GM04504 (cell line): ENCODE measurements at places on chromosomes 7 and 10.

- DNase-seq = no peak
Observed at GRCh38 chr7:80127412-80128160, 7.0 kb upstream of the GNAI1 start.

DNA sequence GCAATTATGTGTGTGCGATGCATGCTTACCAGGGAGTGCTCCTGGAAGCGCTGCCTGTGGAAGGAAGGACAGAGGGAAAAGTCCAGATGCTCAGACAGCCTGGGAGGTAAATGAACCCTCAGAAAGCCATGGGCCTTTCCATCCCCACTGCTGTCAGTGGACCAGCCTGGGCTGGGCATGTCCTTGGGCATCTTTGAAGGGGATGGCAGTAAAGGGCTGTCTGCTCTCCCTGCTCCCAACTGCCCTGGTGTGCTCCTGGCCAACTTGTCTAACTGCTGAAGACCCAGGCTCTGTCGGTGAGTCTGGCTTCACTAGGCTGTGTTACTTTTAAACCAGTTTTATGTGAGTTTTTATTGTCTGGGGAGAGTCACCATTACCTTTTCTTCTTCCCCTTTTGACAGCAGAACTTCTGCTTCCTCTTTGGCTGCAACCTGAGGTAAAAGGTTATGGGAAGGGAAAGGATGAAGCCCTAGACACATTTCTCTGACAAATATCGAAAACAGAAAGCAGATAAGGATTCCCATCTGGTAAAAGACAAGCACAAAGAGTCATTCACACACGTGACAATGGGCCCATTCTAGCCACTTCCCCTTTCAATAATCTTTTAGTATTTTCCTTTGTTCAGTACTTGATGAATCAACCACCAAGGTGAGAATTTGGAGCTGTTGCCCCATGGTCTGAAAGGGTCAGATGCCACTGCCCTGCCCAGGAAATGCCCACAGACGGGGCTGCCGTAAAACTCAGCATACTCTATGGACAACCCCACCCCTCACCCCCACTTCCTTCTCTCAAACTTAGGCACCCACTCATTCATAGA is 27.6 kb upstream of the PIK3AP1 start:
- no peak for DNase-seq

DNA sequence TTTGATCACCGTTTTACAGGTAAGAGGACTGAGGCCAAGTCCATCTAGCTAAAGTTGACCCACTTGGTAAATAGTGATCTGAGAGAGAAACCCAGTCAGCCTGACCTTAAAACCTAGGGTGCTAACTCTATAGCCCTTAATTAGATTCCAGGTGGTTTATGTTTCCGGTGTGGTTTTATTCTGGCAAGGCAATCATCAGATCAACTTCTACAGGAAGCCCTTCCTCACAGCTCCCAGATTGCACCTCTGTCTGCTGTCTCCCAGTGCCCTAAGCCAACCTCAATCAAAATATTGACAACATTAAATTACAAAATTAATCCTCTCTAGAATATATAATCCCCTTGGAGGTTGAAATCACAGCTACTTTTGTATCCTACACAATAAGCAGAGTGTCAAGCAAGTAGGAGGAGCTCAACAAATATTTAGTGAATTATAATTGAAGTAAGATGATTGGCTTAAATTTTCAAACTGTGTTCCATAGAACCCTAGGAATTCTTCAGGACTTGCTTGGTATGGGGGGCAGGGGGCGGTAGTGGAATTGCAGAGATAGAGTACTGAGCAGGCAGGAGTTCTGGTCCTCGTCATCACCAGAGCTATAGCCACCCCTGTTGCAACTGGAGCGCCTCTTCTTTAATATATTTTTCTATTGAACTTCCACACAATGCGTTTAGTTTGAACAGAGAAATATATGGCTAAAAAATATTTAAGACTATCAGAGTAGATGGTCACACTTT is 692.8 kb upstream of the LRRN3 start:
- no peak for DNase-seq

GRCh38 chr7:100486753-100487446 is 3.2 kb downstream of the NYAP1 start:
- no peak for DNase-seq

DNA sequence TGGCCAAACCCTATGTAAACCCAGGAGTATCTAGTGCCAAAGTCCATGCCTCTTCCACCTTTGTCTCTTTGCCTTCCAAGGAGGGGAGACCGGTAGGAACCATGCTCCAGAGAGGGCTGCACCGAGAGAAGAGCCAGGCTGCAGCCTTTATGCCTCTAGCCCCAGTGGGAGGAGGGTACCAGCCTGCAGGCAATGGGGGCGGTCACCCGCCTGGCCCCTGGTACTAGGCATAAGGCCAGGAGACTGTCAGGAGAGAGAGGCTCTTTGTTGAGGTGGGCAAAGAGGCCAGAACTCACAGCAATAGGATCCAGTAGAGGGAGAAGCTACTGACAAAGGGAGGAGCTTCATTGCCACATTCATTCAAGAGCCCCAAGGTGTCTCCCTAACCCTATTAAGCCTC is 146.6 kb upstream of the PDE1C start:
- no peak for DNase-seq

DNA sequence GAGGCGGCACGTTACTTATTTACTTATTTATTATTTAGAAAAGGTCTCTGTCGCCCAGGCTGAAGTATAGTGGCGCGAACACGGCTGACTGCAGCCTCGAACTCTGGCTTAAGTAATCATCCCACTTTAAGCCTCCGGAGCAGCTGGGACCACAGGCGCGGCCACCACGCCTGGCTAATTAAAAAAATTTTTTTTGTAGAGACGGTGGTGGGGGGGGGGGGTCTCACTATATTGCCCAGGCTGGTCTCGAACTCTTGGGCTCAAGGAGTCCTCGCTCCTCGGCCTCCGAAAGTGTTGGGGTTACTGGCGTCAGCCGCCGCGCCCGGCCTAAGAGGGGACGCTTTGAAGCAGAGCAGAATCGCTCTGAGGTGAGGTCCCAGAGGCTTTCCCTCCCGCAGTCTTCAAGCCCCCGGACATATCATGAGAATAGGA is 675 bp upstream of the FRAT2 start:
- no peak for DNase-seq

- DNase-seq = no peak
Observed at GRCh38 chr7:93178213-93178612, 30.0 kb upstream of the SAMD9L start.

GRCh38 chr10:30231709-30232108 is 117.4 kb downstream of the MTPAP start:
- no peak for DNase-seq

GRCh38 chr7:577741-578370 is 58.2 kb upstream of the PDGFA start:
- DNase-seq = no peak

GRCh38 chr10:11080564-11080984 is 62.9 kb downstream of the CELF2 start:
- no peak for DNase-seq

- DNase-seq = peak; percentile 68
Observed at GRCh38 chr7:139133335-139134139, 24.0 kb upstream of the ZC3HAV1 start.

DNA sequence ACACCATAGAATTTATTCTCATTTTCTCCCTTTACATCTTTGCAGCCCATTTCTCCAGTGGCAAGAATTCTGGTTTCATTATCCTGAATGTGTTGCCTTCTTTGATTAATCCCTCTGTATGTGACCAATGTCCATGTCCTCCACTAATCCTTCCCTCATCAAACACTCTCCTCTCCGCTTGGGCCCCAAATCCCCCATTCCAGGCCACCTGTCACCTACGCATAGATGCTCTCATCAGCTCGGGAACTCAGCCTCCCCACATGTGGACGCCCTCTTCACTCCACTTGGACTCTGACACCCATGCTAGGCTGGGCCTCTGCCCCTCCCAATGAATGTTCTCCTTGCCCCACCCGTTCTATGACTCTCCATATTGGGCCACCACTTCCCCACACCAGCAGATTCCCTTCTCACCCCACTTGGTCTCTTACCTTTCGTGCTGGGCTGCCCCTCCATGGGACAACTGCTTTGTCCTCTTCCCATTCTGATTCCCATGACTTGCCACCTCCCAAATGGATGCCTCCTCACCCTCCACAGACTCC is 18.7 kb upstream of the RBM20 start:
- DNase-seq = no peak

GRCh38 chr7:152751449-152752141 is 8.0 kb upstream of the ACTR3B start:
- DNase-seq = no peak
